ENCODE measurements at places on chromosomes 1 and 21. TPM values are rescaled to one million over a fixed set of nuclear protein-coding genes. Genes with fewer than 3 reads are reported as not detected.
A peak's percentile ranks its signal among the peaks of the same experiment; 100 is the strongest.

- H3K4me3 ChIP-seq: no peak overlapping the region
Measured at GRCh38 chr1:68320349-68320748, 88.0 kb upstream of the WLS start.

GRCh38 chr1:33615546-33615945 lies 143.1 kb downstream of the ZSCAN20 start:
- H3K4me1 ChIP-seq: peaks cover 8% of the 10 kb centered on the region
- H3K27ac ChIP-seq: no peak overlapping the region
- peaks cover 62% of the 10 kb centered on the region for H3K27me3 ChIP-seq
- H3K4me3 ChIP-seq: no peak overlapping the region

DNA sequence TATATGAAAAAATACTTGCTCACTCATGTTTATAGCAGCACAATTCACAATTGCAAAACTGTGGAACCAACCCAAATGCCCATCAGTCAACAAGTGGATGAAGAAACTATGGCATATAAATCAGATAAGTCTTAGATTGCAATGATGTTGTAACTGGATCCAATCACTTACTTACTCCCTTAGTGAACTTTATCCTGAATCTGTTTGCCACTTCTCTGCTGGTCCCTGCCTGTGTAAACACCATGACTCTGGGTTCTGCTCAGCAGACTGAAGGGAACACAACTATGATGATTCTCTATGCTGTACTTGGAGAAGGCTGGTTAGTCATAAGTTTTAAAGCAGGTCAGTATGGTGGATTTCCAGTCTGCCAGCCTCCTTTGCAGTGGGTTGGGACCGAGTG lies 391.2 kb downstream of the RWDD3 start:
- H3K27me3 ChIP-seq: no peaks in the 10 kb centered on the region
- H3K4me3 ChIP-seq: no peak overlapping the region
- no peaks in the 10 kb centered on the region for H3K36me3 ChIP-seq
- no peak overlapping the region for H3K27ac ChIP-seq

GRCh38 chr1:112878321-112878720 lies 77.7 kb downstream of the SLC16A1 start:
- H3K4me3 ChIP-seq: no peak overlapping the region
- no peak overlapping the region for H3K27ac ChIP-seq
- no peaks in the 10 kb centered on the region for H3K36me3 ChIP-seq
- peaks cover 2% of the 10 kb centered on the region for H3K4me1 ChIP-seq

GRCh38 chr21:41115851-41116250 lies 52.1 kb upstream of the BACE2 start:
- no peaks in the 10 kb centered on the region for H3K27me3 ChIP-seq
- H3K36me3 ChIP-seq: no peaks in the 10 kb centered on the region
- H3K4me1 ChIP-seq: peaks cover 10% of the 10 kb centered on the region
- no peak overlapping the region for H3K4me3 ChIP-seq

DNA sequence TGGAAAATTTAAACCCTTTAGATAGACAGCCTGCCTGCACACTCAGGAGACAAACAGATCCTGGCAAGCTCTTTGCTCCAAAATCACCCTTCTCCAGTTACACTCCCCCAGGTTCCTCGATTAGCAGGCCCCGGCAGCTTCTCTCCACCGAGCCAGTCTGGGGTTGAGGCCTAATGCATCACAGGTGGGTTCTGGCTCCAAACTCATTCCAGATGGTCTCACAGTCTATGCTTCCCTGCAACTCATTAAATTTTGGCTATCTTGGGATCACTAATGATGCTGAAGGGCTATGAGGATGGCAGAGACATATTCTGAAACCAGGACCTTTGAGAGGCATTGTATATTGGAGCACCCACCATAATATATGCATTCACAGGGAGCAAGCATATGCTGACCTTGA lies 559.8 kb upstream of the USP24 start:
- no peak overlapping the region for H3K27ac ChIP-seq
- H3K27me3 ChIP-seq: no peaks in the 10 kb centered on the region
- no peak overlapping the region for H3K4me3 ChIP-seq
- no peaks in the 10 kb centered on the region for H3K36me3 ChIP-seq
- no peak for DNase-seq

DNA sequence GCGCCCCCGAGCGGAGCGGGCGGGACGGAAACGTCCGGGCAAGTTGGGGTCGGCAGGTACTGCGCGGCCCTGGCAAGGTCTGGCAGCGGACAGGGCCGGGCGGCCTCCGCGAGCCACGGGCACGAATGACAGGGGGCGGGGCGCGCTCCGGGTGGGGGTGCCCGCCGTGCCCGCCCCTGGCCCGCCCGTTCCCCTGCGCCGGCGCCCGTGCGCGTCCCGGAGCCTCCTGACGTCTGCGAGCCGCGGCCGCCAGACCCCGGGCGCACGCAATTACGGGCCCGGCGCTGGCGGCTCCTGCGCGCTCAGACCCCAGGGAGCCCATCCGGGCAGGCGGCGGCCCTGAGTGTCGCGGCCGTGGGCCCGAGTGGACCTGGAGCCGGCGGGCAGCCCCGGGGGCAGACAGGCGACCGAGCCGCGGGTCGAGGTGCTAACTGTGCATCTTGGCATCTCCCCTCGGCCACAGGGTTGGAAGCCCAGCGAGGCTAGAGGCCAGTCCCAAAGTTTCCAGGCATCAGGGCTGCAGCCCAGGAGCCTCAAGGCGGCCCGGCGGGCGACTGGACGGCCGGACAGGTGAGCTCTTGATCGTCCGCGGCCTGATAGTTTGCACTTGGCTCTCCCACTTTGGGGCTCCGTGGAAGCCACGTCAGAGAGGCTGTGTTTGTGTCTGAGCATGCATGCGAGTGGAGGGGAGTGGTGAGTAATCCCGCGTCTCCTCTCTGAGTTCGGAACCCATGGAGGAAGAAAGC lies 918 bp downstream of the MIB2 start:
- peak overlapping the region; percentile 83 for H3K4me3 ChIP-seq
- peaks cover 25% of the 10 kb centered on the region for H3K4me1 ChIP-seq
- H3K27me3 ChIP-seq: no peaks in the 10 kb centered on the region

DNA sequence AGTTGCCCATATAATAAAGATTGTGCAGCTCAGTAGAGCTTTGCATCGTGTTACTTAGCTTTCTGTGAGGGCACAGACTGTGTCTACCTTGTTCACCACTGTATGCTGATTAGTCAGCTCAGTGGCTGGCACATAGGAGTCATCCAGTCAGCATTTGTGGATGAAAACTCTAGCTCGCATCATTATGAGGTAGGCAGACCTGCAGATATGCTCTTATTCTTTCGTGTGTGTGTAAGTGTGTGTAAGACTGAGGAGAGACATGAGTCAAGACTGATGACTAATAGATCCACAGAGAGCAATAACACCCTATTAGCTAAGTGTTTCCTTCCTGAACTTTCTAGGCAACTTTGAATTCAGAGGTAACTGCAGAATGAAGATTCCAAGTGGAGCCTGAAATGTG lies 17.1 kb downstream of the TTF2 start:
- peaks cover 11% of the 10 kb centered on the region for H3K4me1 ChIP-seq
- H3K36me3 ChIP-seq: peaks cover 25% of the 10 kb centered on the region
- no peak overlapping the region for H3K27ac ChIP-seq
- DNase-seq: no peak

- no peaks in the 10 kb centered on the region for H3K27me3 ChIP-seq
- no peak overlapping the region for H3K4me3 ChIP-seq
- peak overlapping the region; percentile 65 for H3K27ac ChIP-seq
- no peaks in the 10 kb centered on the region for H3K36me3 ChIP-seq
- H3K4me1 ChIP-seq: peaks cover 25% of the 10 kb centered on the region
Measured at GRCh38 chr1:223837206-223837605, 8.5 kb downstream of the TP53BP2 start.

DNA sequence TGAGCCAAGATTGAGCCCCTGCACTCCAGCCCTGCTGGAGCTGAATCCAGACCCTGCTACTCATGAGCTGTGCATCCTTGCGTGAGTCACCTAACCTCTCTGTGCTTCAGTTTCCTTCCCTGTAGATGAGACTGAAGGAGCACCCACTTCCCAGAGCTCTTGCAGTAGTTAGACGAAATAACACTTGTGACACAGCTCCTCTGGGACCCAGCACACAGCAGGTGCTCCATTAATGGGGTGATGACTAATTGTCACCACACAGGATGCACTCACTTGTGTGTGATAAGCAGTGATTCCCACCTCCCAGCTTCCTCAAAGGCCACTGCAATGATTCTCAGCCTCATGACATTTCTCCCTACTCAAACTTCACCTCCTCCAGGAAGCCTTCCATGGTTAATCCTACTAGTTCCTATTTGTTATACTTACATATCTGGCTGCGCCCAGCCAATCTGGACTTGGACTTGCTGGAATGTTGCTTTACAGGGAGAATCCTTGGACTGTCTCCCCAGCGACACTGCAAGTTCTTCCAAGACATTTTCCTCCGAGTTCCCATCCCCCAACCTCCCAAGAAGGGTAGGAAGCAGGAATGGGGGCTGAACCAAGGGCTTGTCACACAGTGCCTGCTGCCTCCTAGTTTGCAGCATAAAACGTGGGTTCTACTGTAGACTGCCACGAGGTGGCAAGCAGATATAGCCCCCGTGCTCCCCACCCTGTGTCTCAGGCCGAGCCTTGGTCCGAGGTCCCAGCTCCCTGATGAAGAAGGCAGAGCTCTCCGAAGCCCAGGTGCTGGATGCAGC lies 17.2 kb downstream of the DRAXIN start:
- no peak overlapping the region for H3K4me3 ChIP-seq
- DNase-seq: no peak
- H3K36me3 ChIP-seq: no peaks in the 10 kb centered on the region
- peaks cover 22% of the 10 kb centered on the region for H3K27me3 ChIP-seq
- H3K27ac ChIP-seq: no peak overlapping the region
- no peaks in the 10 kb centered on the region for H3K4me1 ChIP-seq

- peaks cover 42% of the 10 kb centered on the region for H3K4me1 ChIP-seq
- peak overlapping the region; percentile 93 for H3K4me3 ChIP-seq
- H3K27ac ChIP-seq: peak overlapping the region; percentile 100
- DNase-seq: no peak
Measured at GRCh38 chr1:156115514-156116374, 1.2 kb downstream of the LMNA start.

DNA sequence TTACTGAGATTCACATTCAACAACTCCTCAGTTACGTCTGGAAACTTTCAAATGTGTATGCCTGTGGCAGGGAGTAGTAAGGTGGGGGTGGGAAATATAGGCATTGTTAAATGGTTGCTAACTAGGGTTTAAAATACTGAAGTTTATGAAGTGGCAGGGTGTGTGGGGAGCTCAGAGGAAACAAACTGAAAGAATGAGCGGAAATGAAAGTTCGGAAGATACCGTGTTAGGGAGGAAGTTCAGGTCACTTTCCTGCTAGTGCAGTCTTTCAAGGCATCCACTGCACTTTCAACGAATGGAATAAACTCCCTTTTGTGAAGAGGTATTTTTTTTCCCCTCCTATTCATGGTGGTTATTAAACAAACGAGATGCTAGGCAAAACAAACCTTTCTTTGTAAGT lies 19.7 kb downstream of the SYNJ1 start:
- peaks cover 2% of the 10 kb centered on the region for H3K36me3 ChIP-seq
- DNase-seq: no peak
- H3K4me1 ChIP-seq: peaks cover 20% of the 10 kb centered on the region
- H3K27me3 ChIP-seq: no peaks in the 10 kb centered on the region
- H3K4me3 ChIP-seq: no peak overlapping the region

Gene EFNA4
- 4.9 TPM for total RNA-seq

Gene RUNX3
- total RNA-seq: 243 TPM

Gene OLIG2
- not detected for total RNA-seq

Data from T-helper 17 cell (primary cell).